ENCODE measurements at places on chromosomes 1 and 21.
A peak's percentile ranks its signal among the peaks of the same experiment; 100 is the strongest.

- DNase-seq = no peak
These were observed 33.7 kb downstream of the PTGFRN start for GRCh38 chr1:116943438-116943837.

- no peak for DNase-seq
These were observed 112.1 kb upstream of the C1orf87 start for GRCh38 chr1:60185684-60186083.

- peak; percentile 26 for DNase-seq
These were observed 225.4 kb upstream of the NRIP1 start for GRCh38 chr21:15289896-15290841.

DNA sequence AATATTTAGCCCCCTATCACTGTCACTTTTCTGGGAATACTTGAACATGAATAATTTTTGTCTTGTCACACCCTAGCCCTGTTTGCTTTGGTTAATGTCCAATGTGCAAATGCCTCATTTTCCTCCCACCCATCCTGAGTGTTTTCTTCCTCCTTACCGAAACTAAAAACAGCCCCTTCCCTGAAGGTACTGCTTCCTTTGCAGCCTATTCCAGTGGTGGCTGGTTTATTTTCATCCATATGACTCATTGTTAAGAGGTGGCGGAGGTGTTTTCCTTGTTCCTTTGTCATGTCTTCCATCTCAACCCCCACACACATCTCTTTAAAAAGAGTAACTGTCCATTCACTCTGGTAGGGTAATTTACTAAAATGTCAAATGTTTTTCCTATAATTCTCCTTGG lies 40.4 kb downstream of the CD55 start:
- DNase-seq = no peak

DNA sequence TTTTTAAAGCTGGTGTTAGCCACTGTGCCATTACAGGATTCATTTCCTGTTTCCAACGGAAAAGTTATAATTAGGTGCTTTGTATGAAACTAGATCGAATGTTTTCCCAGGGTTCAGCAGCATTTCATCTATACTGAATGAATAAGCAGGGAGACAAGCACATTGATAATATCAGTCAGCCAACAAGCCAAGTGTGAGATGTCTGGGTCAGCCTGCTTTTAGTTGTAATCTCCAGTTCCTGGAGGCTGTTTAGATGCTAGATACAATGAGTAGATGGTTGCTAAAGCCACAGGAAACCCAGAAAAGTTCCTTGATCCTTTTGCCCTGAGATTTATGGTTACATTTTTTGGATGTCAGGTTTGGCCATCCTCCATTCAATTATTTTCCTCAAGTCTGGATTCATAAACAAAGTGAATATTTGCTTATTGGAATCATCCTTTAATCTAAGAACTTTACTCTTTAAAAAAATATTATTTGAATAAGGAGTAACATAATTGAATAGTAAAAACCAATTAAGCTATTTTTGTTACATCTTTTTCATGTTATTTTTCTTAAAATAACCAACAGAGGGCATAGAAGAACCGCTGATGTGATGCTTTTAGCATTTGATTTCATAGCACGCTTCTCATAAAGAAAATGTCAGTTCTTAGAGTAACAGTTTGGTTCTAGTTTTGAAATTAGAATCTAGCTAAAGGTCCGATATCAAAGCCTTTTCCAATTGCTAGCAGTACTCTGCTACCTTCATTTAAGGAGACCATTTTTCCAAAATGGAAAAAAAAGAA lies 76.6 kb downstream of the HSPA13 start:
- no peak for DNase-seq

GRCh38 chr1:159911326-159912070 lies 11.5 kb upstream of the CFAP45 start:
- DNase-seq = no peak

- peak; percentile 19 for DNase-seq
These were observed 39.9 kb downstream of the ODF2L start for GRCh38 chr1:86356247-86356646.

GRCh38 chr1:235902677-235903542 lies 36.2 kb upstream of the LYST start:
- peak; percentile 83 for DNase-seq

DNA sequence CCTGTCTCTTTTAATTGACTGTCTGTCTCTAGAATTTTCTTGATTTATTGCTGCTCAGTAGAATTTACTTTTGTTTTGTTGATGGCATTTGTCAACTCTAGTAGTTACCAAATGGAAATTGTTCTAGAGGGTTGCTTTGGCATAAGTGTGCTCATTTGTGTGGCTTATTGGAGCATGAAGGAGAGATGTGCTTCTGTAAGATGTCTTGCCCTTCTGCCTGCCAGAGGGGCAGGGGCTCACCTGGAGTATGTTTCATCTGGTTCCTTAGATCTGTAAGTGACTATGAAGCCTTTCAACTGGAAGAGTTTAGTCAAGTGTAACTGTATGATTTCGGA lies 345.5 kb downstream of the DISC1 start:
- DNase-seq = no peak

- peak; percentile 72 for DNase-seq
These were observed 6.3 kb upstream of the ERRFI1 start for GRCh38 chr1:8032366-8032910.

- no peak for DNase-seq
These were observed 343.1 kb downstream of the NPHP4 start for GRCh38 chr1:5649166-5649551.

DNA sequence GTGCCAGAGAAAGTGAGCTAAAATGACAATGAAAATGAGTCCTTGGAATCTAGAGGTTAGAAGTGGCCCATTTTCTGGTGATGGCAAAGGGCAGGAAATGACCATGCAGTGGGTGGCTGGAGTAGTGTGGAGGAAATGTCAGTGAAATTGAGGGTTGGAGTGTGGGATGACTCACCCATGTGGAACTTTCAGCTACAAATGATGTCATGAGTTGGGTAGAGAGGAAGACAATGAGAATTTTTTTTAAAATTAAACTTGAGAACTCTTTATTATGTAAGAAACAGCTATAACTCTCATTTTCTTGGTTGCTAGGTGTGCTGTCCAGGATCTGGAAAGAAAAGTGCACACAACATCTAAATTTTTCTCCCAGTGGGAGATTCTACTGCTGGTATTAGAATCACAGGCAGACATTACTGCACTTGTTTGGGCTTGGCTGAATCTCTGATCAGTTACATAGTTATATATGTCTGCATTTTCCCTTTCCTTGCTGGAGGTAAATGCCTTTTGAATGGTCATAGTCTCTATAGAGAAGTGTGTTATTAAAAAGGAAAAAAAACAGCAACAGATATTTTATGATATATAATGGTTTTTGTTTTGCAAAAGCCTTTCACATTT lies 56.8 kb upstream of the GNG12 start:
- DNase-seq = peak; percentile 92

- DNase-seq = no peak
These were observed 792 bp downstream of the GOLPH3L start for GRCh38 chr1:150696162-150696561.

- no peak for DNase-seq
These were observed 31.5 kb upstream of the BTG3 start for GRCh38 chr21:17644186-17644585.

DNA sequence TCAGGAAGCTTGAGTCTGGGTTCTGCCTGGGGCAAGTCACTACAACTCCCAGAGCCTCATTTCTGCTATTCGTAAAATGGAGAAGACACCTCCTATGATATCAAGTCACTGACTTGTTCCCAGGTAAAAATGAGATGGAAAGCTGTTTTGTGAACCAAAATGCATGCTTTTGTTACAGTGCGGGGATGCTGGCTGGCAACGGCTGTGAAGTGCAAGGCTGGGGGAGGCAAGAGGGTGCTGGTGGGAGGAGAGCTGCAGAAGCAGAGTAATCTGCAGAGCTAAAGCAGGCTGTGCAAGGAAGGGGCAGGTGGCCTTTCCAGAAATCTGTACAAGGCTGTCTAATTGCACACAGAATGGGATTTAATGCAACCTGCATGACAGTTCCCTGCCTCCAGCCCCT lies 150.9 kb downstream of the CNIH3 start:
- DNase-seq = no peak

DNA sequence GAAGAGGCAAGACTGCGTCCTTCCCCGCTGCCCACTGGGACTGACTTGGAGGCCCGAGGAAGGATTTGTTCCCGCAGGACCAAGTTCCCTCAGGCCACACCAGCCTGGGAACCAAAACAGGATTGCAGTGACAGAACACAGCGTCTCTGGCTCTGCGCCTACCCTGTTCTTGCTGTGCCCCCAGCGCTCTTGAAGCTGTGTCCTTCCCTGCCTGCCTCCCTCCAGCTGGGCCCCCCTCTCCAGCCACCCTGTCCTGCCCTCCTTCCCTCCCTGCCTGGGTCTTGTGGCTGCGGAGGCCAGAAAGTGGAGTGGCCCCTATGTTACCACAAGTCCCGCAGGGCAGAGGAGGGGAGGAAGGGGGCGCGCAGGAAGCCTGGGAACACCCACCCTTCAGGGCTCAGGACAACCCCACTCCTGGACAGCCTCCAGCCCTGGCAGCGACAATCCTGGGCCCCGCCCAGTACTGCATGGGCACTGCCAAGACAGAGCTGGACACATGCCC lies 164.9 kb downstream of the DYRK1A start:
- no peak for DNase-seq

DNA sequence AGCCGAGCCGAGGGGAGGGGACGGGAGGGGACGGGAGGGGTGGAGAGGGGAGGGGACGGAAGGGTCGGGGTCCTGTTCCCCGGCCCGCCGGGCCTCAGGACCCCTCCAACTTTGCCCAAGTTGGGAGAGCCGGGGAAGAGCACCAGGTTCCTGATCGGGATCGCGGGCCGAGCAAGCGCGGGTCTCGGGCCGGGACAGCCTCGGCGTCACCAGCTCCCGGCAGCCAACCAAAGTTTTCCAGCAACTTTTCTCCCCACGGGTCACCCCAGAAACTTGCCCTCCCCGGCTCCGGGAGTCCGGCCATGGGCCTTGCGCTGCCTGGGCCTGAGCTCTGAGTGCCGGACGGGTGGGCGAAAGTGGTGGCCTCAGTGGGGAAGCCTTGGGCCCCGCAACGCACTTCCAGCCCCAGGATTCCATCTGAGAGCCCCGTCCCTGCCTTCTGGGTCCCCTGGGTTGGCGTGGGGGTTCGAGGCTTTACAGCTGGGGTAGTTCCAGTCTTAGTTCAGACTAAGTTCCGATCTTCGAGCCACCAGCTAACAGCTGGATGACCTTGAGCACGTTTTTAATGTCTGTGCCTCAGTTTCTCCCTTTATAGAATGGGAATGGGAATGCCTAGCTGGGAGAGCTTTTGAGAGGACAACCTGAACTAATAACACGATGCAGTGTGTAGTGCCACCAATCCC lies 458 bp downstream of the ZC3H12A start:
- no peak for DNase-seq

DNA sequence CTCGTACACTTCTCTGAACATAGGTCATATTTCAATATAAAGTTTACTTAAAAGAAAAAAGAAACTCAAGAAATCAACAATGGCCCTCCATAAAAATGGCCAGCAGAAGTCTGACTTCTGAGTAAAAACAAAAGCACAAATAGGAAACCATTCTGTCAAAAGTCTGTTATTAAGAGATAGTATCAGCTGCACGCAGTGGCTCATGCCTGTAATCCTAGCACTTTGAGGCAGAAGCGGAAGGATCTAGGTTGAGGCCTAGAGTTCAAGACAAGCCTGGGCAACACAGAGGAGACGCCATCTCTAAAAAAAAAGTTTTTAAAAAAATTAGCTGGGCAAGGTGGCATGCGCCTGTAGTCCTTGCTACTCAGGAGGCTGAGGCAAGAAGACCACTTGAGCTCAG lies 67.3 kb downstream of the PUM1 start:
- no peak for DNase-seq

DNA sequence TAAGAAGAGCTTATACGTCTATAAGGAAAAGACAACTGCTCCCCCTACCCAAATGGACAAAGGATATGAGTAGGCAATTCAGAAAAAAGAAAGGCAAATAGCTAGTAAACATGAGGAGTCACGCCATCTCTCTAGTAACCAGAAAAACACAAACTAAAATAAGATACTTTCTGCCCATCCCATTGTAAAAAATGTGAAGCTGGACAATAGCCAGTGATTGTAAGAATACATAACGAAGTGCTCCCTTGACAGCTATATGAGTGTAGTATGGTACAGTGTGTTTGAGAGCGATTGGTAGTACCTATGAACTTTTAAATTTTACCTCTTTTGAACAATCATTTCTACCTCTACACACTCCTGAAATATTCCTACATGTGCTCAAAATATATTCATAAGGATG lies 7.5 kb upstream of the GJA8 start:
- DNase-seq = no peak

DNA sequence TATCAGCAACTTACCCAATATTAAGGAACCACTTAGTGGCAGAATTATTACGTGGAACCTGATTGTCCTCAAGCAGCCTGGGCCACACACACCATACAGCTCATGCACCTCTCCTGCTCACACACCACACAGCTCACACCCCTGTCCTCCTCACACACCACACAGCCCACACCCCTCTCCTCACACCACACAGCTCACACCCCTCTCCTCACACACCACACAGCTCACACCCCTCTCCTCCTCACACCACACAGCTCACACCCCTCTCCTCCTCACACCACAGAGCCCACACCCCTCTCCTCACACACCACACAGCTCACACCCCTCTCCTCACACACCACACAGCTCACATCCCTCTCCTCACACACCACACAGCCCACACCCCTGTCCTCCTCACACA lies 36.8 kb upstream of the LAMC2 start:
- DNase-seq = no peak

GRCh38 chr1:226731257-226731893 lies 7.7 kb downstream of the ITPKB start:
- no peak for DNase-seq

DNA sequence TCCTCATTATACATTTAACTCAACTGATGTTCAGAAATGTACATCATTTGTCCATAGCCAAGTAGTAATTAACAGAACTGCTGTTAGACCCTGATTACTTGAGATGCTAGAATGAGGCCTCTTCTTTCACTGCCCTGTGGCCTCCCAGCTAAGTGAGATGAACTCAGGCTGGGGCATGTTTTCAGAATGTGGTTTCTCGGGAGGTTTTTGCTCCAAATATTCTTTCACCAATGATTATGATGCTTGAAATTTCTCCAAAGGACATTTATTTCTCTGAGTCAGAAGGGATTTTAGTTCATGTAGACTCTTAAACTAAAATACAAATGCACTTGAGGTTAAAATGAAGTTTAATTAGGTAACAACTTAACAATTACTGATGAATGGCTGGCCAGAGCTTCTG lies 34.6 kb upstream of the ADAMTS5 start:
- no peak for DNase-seq

- DNase-seq = no peak
These were observed 158.8 kb downstream of the IGSF21 start for GRCh38 chr1:18266391-18266790.

- DNase-seq = no peak
These were observed 44.3 kb downstream of the KIFAP3 start for GRCh38 chr1:170030212-170030611.

DNA sequence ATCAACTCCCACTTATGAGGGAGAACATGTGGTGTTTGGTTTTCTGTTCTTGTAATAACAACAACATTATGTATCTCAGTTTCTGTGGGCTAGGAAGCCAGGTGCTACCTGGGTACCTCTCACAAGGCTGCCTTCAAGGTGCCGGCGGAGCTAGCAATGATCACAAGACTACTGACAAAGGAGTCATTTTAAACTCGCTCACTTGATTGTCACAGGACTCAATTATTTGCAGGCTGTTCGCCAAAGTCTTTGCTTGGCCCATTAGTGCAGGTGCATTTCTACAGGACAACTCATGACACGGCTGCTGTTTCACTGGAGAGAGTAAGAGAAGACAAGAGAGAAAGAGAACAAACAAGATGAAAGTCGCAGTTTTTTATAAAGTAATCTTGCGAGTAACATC lies 1237.4 kb upstream of the TMPRSS15 start:
- DNase-seq = no peak

GRCh38 chr1:7373876-7374562 lies 397.1 kb upstream of the VAMP3 start:
- peak; percentile 38 for DNase-seq

GRCh38 chr1:187570166-187570565 lies 741.4 kb downstream of the PLA2G4A start:
- no peak for DNase-seq

All from fibroblast of skin of right biceps (primary cell).